CD4-positive, alpha-beta T cell treated with Interleukin-12 subunit alpha and Interleukin-12 subunit beta, for 1 hour (primary cell): ENCODE measurements at places on chromosomes 16 and 17.

- peak; percentile 62 for DNase-seq
Measured at GRCh38 chr16:31880322-31880979, 6.8 kb downstream of the ZNF267 start.

DNA sequence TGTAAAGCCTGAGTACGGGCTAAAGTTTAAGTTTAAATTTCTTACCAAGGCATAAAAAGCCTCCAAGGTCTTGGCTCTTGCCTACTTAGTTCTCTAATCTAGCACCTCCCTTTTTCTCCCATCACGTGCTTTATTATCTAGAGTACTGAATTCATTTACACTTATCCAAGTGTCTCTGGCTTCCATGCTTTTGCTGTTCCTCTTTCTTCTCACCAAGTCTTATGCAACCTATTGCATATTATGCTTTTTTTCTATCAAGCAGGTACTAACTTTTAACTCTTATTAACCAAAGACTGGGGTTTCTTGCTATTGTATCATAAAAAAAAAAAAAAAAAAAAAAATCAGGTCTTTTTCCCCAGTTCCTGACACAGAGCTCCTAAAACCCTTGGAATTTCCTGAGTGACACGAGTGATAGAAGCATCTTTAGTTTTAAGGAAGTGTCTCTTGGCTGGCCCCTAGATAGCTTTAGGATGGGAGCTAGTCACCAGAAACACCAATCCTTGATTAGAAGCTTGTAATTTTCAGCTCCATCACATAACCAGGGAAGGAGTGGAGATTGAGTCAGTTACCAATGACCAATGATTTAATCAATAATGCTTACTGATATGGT is 44.9 kb downstream of the SSH2 start:
- DNase-seq = no peak

DNA sequence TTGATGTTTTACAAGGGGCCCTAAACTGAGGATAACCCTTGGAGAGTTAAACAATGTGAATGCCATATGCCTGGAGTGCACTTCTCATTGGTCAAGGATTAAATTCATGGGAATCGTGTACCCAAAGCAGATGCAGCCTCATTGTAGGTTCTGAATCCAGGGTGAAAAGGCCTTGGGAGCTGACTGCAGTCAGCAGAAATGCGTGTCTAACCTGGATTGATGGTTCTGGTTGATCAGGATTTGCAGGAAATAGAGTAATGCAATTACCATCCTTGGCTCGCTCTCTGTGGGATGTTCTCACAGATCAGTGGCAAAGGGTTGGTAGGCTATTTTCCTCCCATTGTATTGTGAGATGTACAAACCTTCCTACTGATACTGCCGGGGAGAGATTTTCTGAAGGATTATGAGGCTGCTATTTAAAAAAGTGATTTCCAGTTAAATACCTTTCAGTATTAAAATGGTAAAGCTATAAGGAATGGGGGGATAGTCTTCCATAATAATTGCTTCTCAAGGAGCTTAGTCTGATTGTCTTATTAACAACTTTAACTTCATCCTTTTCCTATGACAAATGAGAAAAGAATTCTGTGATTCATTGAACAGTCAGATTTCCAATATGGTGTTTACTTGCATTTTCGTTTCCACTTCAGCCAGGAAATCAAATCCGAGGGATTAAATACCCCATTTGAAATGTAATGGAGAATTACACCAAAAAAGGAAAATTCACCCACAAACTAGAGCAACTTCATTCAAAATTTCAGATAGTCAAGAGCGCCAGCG is 1028.1 kb upstream of the EEF2KMT start:
- no peak for DNase-seq

DNA sequence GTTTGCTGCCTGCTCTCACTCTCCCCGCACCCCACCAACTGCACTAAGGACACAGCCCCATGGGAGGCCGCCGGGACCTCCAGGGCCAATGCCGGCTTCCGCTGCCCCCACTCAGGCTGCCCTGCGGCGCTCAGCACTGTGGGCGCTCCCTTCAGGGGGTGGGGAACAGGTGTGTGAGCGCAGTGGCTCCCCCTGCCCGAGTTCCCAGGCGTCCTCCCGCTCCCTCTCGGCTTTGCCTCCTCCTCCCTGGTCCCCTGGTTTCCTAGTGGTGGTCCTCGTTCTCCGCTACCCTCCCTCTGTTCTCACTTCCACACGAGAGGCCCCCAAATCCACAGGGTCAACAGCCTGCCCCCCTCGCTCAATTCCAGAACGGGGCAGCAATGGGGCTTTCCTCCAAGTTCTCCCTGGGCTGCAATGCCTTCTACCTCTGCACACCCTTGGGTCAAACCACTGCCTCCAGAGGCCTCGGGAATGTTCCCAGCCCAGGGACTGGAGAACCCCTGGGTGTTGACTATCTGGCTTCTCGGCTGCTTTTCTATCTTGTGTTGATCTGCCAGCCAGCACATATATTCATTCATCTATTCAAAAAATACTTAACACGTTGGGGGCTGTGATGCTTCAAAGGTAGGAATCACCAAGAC is 9.9 kb downstream of the FOXJ1 start:
- no peak for DNase-seq

GRCh38 chr17:39999067-39999466 is 16.2 kb upstream of the CSF3 start:
- DNase-seq = no peak

- no peak for DNase-seq
Measured at GRCh38 chr17:47318197-47318918, 5.4 kb upstream of the EFCAB13 start.

- DNase-seq = no peak
Measured at GRCh38 chr16:82699711-82700495, 73.1 kb downstream of the CDH13 start.

- no peak for DNase-seq
Measured at GRCh38 chr17:17429222-17429621, 47.6 kb upstream of the MED9 start.

- DNase-seq = no peak
Measured at GRCh38 chr17:6666557-6666956, 15.0 kb downstream of the C17orf100 start.

DNA sequence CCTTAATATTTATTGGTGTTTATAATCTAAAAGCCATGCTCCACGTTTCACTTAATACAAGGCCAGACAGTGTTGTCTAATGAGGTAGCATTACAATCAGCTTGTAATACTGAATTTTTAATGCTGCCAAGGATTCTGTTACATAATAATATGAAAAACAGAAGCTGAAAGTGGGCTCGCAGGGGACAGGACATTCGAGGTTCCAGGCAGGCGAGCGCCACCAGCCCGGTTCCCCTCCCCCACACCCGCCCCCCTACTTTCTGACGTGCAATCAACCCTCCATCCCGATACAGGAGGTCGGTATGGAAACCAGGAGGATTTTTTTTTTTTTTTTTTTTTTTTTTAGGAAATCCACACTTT is 6.2 kb upstream of the ZFHX3 start:
- DNase-seq = no peak

- DNase-seq = no peak
Measured at GRCh38 chr16:1287982-1288670, 21.3 kb upstream of the UBE2I start.

DNA sequence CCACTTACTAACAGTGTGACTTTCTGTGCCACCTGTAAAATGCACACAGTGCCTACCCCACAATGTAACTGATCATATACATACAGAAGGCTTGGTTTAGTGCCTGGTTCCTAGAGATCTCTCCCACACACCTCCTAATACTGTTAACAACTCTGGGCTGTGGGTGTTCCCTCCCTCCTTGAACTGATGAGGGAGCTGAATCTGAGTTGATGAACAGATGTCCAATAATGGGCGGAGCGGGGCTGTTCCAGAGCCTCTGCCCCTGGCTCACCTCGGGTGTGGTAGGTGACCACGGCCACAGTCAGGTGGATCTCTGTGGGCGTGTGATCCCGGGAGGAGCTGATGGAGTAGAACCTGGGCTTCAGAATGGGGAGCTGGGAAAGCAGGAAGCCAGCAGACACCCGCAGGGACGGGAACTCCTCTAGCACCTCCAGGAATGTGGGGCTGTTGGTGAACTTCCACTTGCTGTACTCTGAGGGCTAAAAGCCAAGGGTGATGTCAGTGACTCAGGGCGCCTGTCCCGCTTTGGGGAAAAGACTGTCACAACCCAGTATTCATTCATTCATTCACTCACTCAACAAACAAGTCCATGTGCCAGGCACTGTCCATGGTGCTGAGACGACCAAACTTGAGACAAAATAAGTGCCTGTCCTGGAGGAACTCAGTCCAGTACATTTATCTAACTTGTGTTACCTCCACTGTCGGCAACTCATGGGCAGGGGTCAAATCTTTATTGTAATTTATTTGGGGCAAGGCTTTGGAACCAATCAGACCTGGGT is 37.6 kb downstream of the NOS2 start:
- DNase-seq = no peak

GRCh38 chr16:48575471-48576050 is 34.4 kb downstream of the N4BP1 start:
- no peak for DNase-seq

DNA sequence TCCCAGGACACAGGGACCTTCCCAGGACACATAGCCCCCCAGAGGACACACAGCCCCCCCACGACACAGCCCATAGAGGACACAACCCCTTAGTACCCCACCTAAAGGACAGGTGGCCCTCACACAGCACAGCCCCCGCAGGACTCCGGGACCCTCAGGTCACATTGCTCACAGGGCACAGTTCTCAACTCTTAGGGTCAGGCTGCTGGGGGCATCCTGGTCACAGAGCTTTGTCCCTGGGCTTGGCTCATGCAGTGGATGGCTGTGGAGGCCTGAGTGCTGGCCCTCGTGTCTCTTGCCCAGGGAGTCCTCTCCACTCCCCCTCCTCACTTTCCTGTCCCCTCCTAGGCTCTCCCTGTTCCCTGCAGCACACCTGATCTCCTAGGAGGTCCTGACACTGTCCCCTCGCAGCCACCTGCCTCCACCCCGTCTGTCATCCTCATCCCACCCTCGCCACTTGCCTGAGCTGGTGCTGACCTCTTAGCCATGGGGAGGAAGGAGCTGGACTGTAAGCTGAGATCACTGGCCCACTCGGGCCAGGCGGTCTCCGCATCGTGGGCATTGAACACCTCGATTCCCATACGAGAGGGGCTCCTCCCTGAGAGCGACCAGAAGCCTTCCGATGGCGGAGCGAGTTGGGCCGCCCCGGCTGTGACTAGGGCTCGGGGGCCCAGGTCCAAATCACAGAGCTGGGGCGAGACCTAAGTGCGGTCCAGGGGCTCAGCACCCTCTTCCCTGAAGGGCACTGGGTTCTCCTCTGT is 1.4 kb upstream of the WDR45B start:
- DNase-seq = no peak

GRCh38 chr17:68356949-68357455 is 65.7 kb downstream of the ARSG start:
- no peak for DNase-seq

DNA sequence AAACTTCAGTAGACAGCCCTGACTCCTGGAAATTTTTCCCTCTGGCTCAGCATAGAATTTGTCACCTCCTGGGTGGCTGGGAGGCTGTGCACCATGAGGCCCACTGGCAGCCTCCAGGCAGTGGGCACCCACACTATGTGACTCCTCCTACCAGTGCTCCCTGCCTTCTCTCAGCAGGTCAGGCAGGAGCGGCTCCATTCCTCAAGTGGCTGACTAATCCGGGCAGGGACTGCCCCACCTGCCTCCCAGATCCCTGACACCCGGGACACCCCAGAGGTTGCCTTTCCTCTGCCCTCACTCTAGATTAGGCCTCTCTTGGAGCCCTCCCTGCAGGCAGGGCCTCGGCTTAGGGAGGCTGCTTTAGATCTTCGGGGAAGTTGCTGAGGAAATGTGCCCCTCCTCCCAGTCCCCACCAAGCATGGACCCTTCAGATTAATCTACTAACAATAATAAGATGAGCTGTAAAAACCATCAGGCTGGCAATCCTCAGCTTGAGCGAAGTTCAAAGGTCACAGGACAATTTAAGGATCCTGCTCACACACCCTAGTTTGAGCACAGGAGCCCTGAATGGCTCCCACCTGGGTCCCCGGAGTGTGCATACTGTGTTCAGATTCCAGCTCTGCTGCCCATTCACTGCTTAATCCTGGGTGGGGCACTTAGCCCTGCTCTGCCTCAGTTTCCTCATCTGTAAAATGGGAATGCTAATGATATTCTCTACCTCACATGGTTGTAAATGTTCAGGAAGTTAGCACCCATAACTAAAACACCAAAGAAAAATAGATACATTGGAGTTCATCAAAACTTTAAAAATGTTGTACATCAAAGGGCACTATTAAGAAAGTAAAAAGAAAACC is 10.0 kb upstream of the MYCBPAP start:
- no peak for DNase-seq

GRCh38 chr17:71229070-71229469 is 891.8 kb upstream of the SOX9 start:
- DNase-seq = no peak
